Activated naive CD4-positive, alpha-beta T cell treated with anti-CD3 and anti-CD28 coated beads, Interleukin-2, amount 10 ng/mL, durations not matched to agents 7 days and 5 days (primary cell): ENCODE measurements at places on chromosomes 1 and 21.
A peak's percentile ranks its signal among the peaks of the same experiment; 100 is the strongest.

GRCh38 chr1:220044678-220045355, 1.5 kb downstream of the EPRS1 start:
- DNase-seq: no peak

DNA sequence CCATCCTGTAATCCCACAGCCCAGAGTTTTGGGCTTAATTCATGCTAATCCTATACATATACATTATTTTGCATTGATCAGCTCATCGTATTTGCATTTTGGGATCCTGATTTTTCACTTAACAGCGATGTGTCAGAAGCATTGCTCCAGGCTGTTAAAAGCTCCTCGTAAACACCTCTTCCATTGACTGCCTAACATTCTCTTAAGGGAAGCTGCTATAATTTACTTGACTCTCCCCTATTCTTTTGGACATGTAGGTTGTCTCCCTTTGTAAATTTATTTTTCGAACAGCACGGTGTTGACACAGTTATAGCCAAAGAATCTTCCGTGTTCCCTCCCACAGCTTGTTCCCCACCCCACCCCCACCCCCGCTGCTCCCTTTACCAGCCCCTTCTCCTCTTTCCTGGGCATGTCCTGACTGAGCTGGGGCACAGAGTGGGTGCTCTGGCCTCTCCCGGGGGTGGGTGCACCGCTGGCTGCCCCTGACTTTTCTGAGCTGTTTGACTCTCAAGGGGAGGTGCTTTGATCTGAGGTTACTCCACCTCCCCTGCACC, 22.8 kb downstream of the LDLRAP1 start:
- no peak for DNase-seq

DNA sequence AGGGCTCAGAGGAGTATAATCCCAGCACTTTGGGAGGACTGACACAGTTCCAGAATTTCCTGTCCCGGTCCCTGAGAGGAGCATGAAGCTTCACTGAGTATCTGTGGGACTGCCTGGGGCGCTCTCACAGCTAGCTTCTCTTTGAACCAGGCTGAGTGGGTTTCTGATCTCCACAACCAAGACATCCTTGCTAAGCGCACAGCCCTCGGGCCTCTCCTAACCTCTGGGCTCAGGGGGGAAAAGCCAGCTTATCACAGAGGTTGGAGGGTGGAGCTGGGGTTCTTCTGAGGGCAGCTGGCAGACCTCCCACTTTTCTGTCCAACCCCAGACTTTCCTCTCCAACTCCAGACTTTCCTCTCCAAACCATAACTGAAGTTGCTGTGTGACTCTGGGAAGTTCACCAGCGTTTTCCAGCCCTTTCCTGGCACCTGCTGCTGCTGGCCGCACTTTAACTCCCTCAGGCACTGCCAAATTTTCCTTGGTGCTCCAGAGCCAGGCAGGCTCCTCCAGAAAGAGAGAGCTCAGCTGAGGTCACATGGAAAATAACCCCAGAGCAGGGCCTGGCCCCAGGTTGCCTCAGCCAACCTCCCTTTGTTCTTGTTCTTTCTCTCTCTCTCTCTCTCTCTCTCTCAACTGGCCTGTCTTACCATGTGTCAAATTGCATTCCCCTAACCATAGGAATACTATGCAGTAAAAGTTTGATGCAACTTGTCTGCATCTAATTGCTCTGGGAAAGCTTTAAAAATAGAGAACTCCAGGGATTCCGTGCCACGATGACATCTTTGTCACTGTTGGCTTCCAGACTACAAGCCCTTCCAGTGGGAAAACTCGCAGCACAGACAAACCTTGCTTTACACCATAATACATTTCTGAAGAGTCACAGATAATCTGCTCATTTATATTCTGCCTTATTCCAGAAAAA, 49.5 kb downstream of the OLFML2B start:
- DNase-seq: no peak

GRCh38 chr1:178566187-178566586, 53.3 kb downstream of the TEX35 start:
- DNase-seq: no peak

GRCh38 chr1:45359882-45360513, 19.8 kb upstream of the MUTYH start:
- DNase-seq: peak; percentile 65

GRCh38 chr1:18015719-18016118, 91.9 kb upstream of the IGSF21 start:
- DNase-seq: no peak

GRCh38 chr1:184789884-184790283, 35.2 kb upstream of the EDEM3 start:
- DNase-seq: no peak

DNA sequence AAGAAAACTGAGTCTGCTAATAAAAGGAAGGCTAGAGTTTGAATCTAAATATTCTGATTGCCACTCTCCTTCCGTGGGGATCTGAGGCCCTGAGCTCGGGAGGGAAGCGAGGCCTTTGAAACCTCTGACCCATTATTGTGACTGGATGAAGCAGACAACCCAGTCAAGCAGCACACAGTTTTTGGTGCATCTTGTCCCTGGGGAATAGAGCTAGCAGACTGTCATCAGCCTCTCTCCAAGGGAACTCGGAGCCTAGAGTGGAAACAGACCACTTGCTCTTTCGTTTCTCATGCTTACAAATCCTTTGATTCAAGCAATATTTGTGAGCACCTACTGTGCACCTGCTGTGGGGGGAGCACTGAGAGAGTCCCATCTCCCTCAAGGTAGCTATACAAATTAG, 133.2 kb upstream of the KLHDC7A start:
- DNase-seq: no peak

DNA sequence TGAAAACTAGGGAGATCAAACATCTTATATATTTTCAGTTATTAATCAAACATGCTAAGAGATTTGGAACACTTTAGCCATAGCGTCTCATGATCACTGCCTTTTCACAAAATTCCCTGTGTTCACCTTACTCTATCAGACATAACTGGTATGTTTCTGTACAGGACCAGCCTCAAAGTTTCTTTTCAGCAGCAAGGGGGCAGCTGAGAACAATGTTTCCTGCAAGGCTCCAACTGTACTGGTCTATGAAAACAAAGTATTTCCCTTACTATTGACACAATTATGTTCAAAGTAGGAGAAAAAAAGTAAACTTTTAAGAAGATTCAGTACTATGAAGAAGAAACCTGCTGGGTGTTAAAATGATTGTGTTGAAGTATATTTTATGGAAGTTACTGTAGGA, 98.5 kb downstream of the ATF6 start:
- peak; percentile 26 for DNase-seq

DNA sequence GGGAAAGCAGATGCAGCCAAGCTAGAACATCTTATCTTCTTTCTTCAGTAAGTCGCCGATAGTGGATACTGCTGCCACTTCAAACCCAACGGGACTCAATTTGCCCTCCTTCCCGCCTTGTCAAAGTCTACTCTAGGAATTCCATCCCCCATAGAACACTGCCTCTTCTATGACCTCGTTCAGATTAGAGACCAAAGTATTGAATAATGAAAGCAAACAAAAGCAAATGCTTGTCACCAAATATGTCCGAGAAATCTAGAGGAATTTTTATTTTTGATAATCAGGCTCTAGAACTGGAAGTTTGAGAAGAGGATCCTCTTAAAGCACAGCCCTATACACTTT, 853 bp upstream of the RRAGC start:
- no peak for DNase-seq

- no peak for DNase-seq
These were observed 22.8 kb upstream of the CFAP126 start for GRCh38 chr1:161390559-161390858.

DNA sequence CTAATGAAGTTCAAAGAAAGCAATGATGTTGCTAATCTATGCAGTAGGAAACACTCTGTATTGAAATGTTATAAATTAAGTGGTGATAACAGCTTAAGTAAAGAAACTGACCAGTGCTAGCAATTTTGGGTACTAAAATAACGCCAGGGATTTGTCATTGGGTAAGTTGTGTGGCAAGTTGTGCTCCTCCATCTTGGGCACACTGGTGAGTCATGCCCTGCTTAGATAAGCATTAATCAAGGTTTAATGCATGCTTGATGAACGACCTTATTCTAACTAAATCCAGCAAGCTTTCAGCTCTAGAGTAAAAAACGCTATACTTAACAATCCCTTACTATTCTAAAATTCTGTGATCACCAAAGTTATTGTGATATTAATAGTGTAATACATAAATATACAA, 25.2 kb downstream of the VAMP4 start:
- DNase-seq: no peak

DNA sequence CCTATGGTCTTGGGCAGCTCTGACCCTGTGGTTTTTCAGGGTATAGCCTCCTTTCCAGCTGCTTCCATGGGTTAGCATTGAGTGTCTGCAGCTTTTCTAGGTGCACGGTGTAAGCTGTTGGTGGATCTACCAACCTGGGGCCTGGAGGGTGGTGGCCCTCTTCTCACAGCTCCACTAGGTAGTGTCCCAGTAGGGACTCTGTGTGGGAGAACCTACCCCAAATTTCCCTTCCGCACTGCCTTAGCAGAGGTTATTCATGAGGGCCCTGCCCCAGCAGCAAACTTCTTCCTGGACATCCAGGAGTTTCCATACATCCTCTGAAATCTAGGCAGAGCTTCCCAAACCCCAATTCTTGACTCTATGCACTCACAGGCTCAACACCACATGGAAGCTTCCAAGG, 111.0 kb upstream of the C1orf87 start:
- DNase-seq: no peak

GRCh38 chr1:245153081-245153551, 1.7 kb upstream of the KIF26B start:
- DNase-seq: peak; percentile 77

- DNase-seq: no peak
These were observed 24.6 kb downstream of the NUF2 start for GRCh38 chr1:163346326-163346870.

GRCh38 chr1:157310401-157310800, 172.2 kb upstream of the ETV3 start:
- no peak for DNase-seq

DNA sequence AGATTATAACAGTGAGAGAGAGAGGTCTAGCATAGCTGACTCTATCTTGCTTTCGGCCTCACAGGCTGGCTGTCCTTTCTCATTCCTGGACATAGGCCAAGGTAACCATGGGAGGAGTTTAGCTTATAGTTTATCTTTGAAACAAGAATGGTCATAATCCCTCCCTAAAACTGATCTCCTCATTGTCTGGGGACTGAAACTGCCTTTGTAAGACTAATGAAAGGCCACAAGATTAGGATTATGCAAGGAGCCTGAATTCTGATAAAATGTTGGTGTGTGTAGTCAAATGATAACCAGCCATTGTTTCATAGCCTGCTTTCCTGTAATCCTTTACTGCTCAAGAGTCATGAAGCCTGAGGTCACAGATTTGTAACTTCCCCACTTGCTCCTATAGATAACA, 131.9 kb upstream of the LYPLAL1 start:
- DNase-seq: no peak

DNA sequence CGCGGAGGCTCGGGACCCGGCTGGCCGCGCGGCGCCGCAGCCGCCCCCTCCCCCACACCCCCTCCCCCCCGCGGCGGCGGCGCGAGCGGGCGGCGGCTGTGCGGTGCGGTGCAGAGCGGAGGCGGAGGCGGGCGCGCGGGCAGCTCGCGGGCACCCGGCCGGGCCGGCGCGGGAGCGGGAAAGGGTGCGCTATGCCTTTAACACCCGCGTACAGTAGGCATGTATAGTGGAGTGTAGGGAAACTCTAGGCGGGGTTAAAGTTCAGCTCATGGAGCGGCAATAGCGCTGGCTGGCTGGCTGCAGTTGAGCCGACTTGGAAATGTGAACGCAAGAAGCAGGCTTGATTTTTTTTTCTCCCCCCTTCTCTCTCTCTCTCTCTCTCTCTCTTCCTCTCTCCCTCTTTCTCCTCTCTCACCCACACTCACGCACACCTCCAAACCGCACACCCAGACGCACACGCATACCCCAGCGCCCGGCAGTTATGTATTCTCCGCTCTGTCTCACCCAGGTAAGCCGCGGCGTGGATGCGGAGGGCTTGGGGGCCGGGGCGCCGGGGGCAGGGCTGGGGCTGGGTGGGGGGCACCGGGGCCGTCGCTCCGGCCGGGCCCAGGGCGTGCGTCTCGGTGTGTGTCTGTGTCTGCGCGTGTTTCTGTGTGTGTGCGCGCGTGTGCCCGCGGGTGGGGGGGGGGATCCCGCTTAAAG, at the start of gene NFIA:
NFIA (plus strand) TSS at position 251 of the 702 bp plus-strand sequence.
- DNase-seq: peak; percentile 44

DNA sequence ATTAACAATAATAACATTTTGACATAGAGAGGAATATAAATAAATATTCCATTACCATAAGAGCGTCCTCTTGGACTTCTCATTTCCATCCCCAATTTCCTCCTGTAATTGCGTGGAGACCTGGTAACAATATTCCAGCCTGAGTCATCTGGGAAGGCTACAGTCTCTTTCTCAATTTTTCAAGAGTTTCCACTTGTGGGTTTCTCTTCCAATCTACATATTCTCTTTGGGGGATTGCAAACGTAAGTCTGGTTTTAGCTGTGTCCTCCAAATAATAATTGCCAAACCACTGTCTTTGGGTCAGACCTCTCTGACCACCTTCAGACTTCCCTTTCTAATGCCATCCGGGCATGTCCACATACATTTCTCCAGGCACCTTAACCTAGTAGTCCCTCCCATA, 124.5 kb upstream of the USP24 start:
- DNase-seq: no peak

GRCh38 chr1:161771161-161771560, 5.0 kb downstream of the ATF6 start:
- DNase-seq: peak; percentile 25

DNA sequence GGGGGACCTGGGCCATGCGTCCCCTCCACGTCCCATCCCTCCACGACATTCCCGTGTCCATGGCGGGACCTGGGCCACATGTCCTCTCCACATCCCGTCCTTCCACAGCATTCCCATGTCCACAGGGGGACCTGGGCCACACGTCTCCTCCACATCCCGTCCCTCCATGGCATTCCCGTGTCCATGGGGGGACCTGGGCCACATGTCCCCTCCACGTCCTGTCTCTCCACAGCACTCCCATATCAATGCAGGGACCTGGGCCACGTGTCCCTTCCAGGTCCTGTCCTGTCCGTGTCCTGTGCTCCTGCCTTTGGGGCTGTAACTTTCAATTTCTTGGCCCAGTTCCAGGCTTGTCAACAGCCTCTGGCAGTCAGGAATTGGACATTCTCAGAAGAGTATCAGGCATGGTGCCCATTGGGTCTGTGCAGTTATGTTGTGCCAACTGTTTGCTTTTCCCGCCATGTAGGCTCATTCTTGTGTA, 47.1 kb downstream of the WNT9A start:
- peak; percentile 14 for DNase-seq

- DNase-seq: no peak
These were observed 3.3 kb downstream of the RD3 start for GRCh38 chr1:211488641-211489040.

GRCh38 chr1:53574621-53575020, 115.4 kb downstream of the DMRTB1 start:
- DNase-seq: no peak

DNA sequence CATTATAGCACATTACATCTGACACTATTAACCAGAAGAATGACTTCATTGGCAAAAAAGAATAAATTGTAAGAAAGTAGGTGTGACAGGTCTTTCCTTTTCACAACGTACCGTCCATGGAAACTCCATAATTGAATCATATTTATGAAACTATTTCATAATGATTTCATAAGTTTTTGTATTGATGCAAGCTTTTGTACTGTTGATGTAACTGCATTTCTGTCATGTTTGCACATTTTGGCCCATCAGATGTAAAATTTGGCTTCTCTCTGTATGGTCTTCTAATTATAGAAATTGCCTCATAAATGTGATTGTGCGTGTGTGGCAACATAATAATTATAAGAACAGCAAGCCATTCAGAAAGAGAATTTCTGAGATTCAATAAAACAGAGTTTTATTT, 180.7 kb upstream of the ZNHIT6 start:
- no peak for DNase-seq

- no peak for DNase-seq
These were observed 72.0 kb upstream of the TLR5 start for GRCh38 chr1:223215026-223215425.

- no peak for DNase-seq
These were observed 12.5 kb downstream of the MX1 start for GRCh38 chr21:41438425-41439113.
